ENCODE measurements at places on chromosomes 11 and 22. TPM values are rescaled to one million over a fixed set of nuclear protein-coding genes. Genes with fewer than 3 reads are reported as not detected.

GRCh38 chr11:16126362-16126761, 230.0 kb downstream of the SOX6 start:
- H3K4me1 ChIP-seq: no peaks in the 10 kb centered on the region
- no peaks in the 10 kb centered on the region for H3K27me3 ChIP-seq
- no peak for DNase-seq

DNA sequence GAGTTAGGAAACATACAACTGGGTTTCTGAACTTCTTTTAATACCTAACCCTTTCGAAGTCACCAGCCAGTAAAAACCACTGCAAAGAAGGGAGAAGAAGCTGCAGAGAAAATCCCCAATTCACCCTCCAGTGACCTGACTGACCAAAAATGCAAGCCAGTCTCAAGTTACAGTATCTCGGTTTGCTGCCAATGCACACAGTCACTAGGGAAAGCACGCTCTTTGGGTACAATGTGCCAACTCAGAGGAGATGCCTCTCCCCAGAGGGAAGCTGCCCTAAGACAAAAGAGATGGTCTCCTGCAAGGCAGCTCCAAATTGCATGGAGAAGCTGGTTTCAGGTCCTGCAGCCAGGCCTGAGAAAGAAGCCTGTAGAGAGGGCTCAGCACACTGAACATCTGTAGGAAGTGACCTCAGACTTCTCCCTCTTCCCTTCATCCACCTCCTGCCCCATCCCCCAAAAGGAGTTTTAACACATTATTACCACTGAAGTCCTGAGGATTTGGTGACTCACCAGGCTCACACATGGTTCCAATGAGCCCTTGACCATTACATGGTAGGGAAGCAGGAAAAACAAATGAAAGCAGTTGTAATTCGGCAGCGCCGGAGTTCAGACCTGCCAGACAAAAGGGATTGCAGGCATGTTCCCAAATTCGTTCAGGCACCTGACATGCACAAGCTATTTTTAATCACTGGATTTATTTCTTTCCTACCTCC, 90.1 kb downstream of the ETS1 start:
- peak; percentile 57 for DNase-seq
- peaks cover 95% of the 10 kb centered on the region for H3K4me1 ChIP-seq
- no peaks in the 10 kb centered on the region for H3K27me3 ChIP-seq
- peak overlapping the region; percentile 100 for H3K27ac ChIP-seq

DNA sequence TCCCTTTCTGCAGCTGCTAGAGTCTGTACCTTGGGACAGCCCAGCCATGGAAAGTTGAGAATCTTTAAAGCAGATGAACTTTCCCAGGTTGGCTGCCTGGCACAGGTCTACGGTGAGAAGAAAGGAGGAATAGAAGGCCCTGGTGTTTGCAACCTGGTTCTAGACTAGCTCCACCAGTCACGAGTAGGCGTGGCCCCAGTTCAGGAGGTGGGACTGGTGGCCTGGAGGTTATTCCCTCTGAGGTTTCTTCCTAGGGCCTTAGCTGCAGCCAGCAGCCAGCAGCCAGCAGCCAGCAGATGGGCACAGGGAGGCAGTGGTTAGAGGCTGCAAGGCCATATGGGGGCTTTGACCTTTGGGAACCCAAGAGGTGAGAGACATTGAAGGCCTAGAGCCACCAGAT, 40.9 kb downstream of the PRDM11 start:
- H3K4me3 ChIP-seq: no peak overlapping the region
- no peaks in the 10 kb centered on the region for H3K4me1 ChIP-seq

DNA sequence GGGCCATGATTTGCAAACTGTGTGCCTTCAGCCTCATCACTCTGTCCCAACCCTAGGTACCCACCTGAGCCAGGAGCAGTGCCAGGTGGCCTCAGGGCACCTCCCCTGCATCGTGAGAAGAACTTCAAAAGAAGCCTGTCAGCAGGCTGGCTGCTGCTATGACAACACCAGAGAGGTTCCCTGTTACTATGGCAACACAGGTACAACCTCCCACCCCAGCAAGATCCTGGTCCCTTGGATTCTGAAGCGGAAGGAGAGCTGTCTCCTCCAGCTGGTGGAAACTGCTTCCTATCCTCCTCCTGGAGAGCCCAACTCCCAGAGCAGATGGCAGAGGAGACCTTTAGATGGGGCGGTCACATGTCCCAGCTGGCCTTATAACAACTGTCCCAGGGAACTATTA, 2.9 kb downstream of the ZP1 start:
- H3K4me1 ChIP-seq: peaks cover 3% of the 10 kb centered on the region
- H3K27ac ChIP-seq: no peak overlapping the region
- no peaks in the 10 kb centered on the region for H3K36me3 ChIP-seq

- H3K36me3 ChIP-seq: no peaks in the 10 kb centered on the region
- H3K27me3 ChIP-seq: peaks cover 2% of the 10 kb centered on the region
Measured at GRCh38 chr11:133821776-133822175, 23.5 kb downstream of the SPATA19 start.

DNA sequence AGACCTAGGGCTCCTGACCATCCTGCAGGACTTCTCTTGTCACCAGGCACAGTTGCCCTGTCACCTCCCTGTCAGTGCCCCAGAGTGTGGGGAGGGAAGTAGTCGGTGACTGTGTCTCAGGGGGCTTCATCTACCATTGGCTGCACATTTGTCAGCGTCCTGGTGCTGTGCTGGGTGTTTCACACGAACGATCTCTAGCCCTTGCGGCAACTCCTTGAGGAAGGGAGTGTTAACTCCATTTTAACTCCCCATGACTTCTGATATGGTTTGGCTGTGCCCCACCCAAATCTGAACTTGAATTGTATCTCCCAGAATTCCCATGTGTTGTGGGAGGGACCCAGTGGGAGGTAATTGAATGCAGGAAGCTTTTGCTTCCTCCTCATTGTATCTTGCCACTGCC, 7.1 kb downstream of the TSKU start:
- H3K36me3 ChIP-seq: no peaks in the 10 kb centered on the region
- no peak for DNase-seq
- peaks cover 4% of the 10 kb centered on the region for H3K27me3 ChIP-seq
- H3K4me3 ChIP-seq: no peak overlapping the region

DNA sequence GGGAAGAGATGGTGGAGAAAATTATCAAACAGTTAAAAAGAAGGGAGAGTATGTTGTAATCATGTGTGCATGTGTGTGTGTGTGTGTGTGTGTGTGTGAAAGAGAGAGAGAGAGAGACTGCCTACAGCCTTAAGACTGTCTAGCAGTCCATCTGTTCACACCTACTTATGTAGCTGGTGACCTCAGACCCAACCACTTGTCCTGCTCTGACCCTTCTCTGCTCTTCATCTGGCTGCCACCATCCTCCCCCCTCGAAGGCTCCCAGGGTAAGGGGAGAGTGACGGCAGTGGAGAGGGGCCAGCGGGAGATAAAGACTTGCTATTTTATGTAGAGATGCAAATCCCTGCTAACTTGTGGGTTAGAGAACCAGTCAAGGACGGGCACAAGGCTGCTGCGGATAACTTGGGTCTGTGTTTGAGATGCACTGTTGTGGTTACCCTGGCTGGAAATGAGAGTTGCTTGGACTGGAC, 24.9 kb upstream of the GRAMD1B start:
- no peak overlapping the region for H3K27ac ChIP-seq
- no peak overlapping the region for H3K4me3 ChIP-seq
- H3K4me1 ChIP-seq: peaks cover 36% of the 10 kb centered on the region
- H3K36me3 ChIP-seq: peaks cover 1% of the 10 kb centered on the region

GRCh38 chr11:117394221-117394925, 66.7 kb downstream of the CEP164 start:
- no peak overlapping the region for H3K27ac ChIP-seq
- peaks cover 57% of the 10 kb centered on the region for H3K36me3 ChIP-seq
- H3K4me1 ChIP-seq: no peaks in the 10 kb centered on the region
- H3K27me3 ChIP-seq: no peaks in the 10 kb centered on the region
- DNase-seq: no peak

GRCh38 chr22:32572741-32573500, 98.3 kb downstream of the FBXO7 start:
- H3K4me1 ChIP-seq: peaks cover 2% of the 10 kb centered on the region
- DNase-seq: no peak
- no peaks in the 10 kb centered on the region for H3K36me3 ChIP-seq
- no peaks in the 10 kb centered on the region for H3K27me3 ChIP-seq

DNA sequence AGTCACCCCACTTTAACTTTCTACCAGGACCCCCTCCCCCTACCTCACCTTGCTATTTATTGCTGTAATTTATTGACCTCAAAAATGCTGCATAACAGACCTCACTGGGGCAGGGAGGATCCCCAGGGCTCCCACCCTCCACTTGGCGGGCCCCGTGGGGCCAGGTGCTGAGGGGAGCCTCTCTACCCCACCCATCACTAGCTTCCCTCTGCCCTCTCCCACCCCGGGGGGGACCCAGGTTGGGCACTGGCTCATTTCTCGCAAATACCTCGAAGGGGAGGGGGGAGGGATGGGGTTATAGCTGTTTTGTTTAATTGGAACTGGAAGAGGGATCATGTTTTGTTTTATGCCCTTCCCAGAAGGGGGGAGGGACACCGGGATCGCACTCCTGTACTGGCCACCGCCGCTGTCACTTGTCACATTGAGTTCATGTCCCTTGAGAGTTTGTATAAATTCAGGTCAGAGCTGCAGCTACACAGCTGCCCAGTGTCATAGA, 16.3 kb upstream of the TMEM191C start:
- H3K4me3 ChIP-seq: no peak overlapping the region
- no peak for DNase-seq
- H3K27ac ChIP-seq: no peak overlapping the region
- H3K4me1 ChIP-seq: no peaks in the 10 kb centered on the region
- no peaks in the 10 kb centered on the region for H3K27me3 ChIP-seq

GRCh38 chr22:33057363-33057995, 702 bp downstream of the SYN3 start:
- DNase-seq: no peak
- H3K36me3 ChIP-seq: no peaks in the 10 kb centered on the region
- peaks cover 68% of the 10 kb centered on the region for H3K27me3 ChIP-seq

- no peak overlapping the region for H3K27ac ChIP-seq
- no peaks in the 10 kb centered on the region for H3K36me3 ChIP-seq
- H3K4me3 ChIP-seq: no peak overlapping the region
- no peaks in the 10 kb centered on the region for H3K4me1 ChIP-seq
- DNase-seq: no peak
- H3K27me3 ChIP-seq: no peaks in the 10 kb centered on the region
Measured at GRCh38 chr11:103946793-103947545, 89.5 kb upstream of the DDI1 start.

DNA sequence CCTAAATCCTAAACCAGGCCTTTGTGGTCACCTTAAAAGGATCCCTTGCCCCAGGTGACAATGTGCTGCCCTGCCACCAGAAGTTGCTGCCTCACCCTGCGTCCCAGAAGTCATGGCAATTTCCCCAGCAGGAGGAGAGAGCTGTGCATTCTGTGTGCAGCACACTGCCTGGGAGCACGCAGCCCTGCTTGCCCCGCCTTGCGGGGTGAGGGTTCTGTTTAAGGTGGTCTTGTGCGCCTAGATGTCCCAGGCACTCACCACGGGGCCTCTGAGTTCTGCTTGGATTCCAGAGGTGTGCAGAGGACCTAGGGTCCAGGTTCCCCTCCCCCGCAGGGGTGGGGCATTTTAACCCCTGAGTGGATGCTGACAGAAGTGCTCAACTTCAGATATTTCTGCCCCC, 95.0 kb downstream of the GRAMD1B start:
- no peaks in the 10 kb centered on the region for H3K27me3 ChIP-seq
- H3K4me3 ChIP-seq: no peak overlapping the region
- no peaks in the 10 kb centered on the region for H3K4me1 ChIP-seq
- no peak overlapping the region for H3K27ac ChIP-seq
- DNase-seq: no peak
- peaks cover 2% of the 10 kb centered on the region for H3K36me3 ChIP-seq

DNA sequence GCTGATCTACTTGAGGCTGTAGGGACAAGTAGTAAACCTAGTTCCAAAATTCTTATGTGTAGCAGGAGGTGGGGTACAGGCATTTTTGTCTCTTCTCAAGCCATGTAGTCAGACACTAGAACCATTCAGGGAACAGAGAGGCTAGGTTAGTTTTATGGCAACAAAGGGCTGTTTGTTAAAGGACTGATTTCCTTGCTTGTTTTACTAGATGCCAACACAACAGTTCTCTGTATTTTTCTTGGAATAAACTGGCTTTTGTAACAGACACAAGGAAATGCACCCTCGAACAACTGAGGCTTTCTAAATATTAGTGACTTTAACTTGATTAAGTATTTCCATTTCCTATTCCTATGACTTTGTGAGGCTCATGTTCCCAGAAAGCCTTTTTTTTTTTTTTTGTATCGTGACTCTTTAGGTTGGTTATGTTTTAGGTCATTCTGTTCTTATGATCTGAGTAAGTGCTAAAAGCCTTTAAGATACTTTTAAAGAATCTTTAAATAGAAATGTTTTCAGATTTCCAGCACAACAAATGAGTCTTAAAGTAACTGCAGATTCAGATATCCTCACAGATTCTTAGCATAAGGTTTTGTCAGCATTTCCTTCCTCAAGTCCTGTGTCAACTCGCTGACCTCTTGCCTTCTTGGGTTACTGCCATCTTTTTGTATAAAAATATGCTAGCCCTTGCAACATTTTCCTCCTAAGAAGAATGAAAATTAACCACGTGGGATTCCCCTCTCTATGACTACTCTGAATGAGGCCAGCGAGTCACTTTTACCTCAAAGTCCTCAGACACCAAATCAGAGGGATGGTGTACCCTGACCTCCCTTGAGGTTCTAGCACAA, 92.5 kb downstream of the CCDC83 start:
- peaks cover 17% of the 10 kb centered on the region for H3K36me3 ChIP-seq
- H3K27me3 ChIP-seq: no peaks in the 10 kb centered on the region
- peak overlapping the region; percentile 87 for H3K27ac ChIP-seq
- H3K4me3 ChIP-seq: peak overlapping the region; percentile 1
- peaks cover 46% of the 10 kb centered on the region for H3K4me1 ChIP-seq

- H3K4me3 ChIP-seq: no peak overlapping the region
- H3K27me3 ChIP-seq: peaks cover 26% of the 10 kb centered on the region
- no peak for DNase-seq
Measured at GRCh38 chr22:27348634-27349033, 452.9 kb downstream of the MN1 start.

DNA sequence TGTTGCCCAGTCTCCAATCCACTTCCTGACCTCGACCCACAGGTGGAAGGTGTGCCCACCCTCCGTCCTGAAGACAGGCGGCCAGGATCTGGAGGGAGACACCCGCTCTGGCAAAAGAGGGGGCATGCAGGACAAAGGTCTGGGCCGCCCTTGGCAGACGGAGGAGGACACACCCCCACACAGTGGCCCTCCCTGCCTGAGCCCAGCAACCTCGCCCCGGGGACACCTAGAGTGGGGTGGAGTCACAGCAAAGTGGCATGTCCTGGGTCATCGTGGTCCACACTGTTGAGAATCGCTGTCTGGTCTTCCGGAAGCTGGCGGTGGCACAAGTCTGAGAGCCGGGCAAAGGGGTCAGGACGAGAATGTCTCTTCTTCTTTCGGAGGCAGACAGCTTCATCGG, 47.9 kb downstream of the IGSF9B start:
- H3K36me3 ChIP-seq: peaks cover 32% of the 10 kb centered on the region
- no peaks in the 10 kb centered on the region for H3K4me1 ChIP-seq
- DNase-seq: no peak
- no peak overlapping the region for H3K27ac ChIP-seq

- no peak overlapping the region for H3K4me3 ChIP-seq
- H3K27me3 ChIP-seq: peaks cover 7% of the 10 kb centered on the region
- no peaks in the 10 kb centered on the region for H3K4me1 ChIP-seq
- H3K36me3 ChIP-seq: no peaks in the 10 kb centered on the region
- no peak overlapping the region for H3K27ac ChIP-seq
Measured at GRCh38 chr11:34749666-34750659, 129.1 kb downstream of the EHF start.

Gene C22orf31
- total RNA-seq: not detected

Gene CARD16
- 9.5 TPM for total RNA-seq

Gene SAA4
- not detected for total RNA-seq

Gene RASSF7
- 9.9 TPM for total RNA-seq

Gene PDE3B
- 17.4 TPM for total RNA-seq

Gene MS4A12
- not detected for total RNA-seq

Gene PTH
- total RNA-seq: not detected

Gene SLC22A6
- total RNA-seq: not detected
